ENCODE measurements at places on chromosomes 1 and 21. TPM values are rescaled to one million over a fixed set of nuclear protein-coding genes. Genes with fewer than 3 reads are reported as not detected.

The HES4 gene
- total RNA-seq, result not detected

The RALGPS2 gene
- 2.2 TPM for total RNA-seq

The TIE1 gene
- not detected for total RNA-seq

The IL24 gene
- total RNA-seq, result not detected

The HSPA13 gene
- 45.5 TPM for total RNA-seq
